ENCODE measurements at places on chromosomes 2 and 18.

- DNase-seq = no peak
Measured at GRCh38 chr2:18626958-18627650, 37.7 kb upstream of the NT5C1B start.

DNA sequence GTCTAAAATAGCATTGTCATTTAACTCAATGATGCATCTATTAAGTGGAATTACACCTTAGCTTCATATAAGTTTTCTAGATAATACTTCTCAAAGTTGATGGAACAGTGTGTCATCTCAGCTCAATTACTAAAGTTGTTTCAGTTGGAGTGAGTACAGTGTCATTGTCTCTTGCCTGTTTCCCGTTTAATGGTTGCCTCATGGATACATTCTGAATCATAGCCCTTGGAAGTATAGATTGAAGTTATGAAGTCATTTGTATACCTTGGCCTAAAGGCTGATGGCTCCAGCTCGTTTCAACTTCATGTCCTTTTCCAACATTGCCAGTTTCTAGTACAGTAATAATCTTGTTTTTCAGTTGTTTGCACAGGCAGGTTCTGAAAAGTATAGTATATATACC is 130.5 kb upstream of the NOSTRIN start:
- DNase-seq = no peak

- no peak for DNase-seq
Measured at GRCh38 chr2:36356298-36356989, 866 bp downstream of the CRIM1 start.

DNA sequence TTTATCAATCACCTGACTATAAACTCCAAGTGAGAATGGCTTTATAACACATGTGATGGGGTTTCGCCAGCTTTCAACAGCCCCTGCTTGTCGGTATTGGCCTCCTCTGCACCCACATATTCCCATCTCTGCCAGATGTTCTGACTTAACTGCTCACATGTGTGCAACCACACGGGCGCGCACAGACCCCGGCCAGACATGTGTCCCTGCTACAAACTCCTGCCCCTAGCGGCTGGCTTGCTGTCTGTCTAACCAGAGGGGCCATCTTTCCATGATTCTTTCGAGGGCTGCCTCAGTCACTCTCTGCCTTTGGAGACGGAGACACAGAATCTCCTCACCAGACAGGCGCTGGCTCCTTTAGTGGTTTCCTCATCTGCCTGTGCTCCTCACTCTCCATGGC is 15.3 kb downstream of the STON1 start:
- no peak for DNase-seq

DNA sequence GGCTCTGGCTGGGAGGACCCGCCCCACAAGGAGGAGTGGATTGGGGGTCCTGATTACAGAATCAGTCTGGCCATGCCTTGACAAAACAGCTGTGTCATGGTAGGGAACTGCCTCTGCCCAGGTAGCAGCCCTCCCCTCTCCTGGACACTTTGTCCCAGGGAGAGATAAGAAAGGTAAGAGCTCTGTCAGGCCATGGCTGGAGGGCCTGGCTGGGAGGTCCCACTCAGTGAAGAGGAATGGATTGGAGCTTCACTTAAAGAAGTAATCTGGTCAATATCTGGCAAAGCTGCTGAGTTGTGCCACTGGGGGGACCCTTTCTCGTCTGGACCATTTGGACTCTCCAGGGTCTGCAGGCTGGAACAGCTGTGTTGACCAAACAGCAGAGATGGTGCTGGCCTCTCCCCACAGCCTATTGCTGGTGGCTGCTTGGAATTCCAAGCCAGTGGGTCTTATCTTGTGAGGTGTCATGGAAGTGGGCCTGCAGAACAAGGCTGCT is 75.4 kb downstream of the EPC2 start:
- DNase-seq = no peak

GRCh38 chr18:79416022-79416676 is 20.4 kb downstream of the NFATC1 start:
- DNase-seq = no peak

DNA sequence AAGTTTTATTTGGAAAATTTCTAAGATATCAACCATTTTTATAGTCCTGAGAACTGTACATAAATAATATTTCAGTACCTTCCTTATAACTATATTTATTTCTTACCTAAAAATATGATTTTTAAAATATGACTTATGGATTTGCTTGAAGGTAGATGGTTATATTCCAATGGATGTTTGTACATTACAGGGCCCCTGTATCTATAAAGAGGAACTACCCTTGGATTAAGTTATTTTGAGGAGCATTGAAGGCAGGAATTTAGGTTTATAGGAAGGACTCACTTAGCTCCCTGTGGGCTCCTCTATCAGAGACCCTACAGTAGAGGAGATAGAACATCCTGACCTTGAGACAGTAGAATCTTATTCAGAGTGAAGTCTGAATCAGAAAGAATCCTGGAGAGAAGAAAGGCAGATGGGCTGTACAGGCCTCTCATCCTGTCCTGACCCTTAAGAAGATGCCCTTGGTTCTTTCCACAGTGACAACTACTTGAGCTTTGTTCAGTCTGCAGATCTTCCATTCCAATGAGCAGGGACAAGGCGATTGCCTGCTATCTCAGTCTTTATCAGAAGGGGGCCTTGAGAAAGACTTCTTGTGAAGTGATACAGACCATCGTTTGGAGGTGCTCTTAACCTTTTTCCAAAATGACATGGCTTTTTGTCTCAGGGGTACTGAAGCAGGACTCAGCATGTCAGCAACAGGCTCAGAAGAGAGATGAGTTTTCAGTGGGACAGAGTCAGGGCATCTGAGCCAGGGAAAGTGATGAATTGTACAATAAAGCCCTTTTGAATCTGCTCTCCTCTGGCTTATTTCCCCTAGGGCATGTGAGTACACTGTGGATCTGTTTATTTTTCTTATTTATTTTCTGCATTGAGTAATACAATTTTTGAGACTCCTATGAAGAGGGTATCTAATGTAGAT is 20.9 kb downstream of the OXER1 start:
- no peak for DNase-seq

DNA sequence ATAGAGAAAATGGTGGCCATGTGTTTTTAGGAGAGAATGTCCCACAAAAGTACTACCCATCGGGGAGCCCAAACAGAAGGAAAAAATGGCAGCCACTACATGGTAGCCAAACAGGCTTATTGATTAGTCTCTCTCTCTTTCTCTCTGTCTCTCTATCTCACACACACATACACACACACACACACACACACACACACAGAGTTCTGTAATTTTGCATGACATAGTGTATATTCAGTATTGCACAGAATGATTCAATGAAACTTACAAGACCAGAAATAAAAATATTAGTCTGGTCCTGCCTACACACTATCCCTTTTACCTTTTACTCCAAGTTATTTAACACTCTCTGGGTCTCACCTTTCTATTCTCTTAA is 124.8 kb upstream of the SLC39A10 start:
- no peak for DNase-seq

DNA sequence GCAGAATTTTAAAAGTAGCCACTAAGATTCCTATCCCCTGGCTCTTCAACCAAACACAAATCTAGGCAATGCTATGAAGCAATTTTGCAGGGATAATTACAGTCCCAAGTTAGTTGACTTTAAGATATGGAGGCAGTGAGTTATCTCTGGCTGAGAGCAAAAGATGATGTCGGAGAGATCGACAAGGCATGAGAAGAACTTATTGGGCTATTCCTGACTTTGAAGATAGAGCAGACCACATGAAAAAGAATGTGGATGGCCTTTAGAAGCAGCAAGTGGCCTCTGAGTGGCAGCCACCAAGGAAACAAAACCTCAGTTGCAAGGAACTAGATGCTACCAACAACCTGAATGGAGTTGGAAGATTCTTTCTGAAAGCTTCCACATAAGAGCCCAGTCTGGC is 58.2 kb upstream of the PPM1B start:
- no peak for DNase-seq

DNA sequence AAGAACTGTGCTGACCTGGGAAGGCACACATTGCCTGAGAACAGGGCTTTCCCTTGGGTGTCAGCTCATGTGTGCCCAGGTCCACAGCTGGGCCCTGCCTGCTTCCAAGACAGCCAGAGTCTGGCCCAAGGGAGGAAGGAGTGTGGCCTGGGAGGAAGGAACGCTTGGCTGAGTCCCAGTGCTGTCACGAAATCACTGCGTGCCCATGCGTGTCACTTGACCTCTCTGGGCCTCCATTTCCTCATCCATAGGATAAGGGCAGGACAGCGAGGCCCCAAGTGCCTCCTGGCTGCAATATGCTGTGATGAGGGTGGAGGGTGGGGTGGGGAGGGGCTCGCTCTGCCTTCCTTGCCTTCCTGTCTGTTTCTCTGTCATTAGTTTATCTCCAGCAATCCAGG is 642 bp upstream of the KCNK3 start:
- DNase-seq = no peak

GRCh38 chr2:112877423-112877822 is 33.5 kb upstream of the IL37 start:
- DNase-seq = no peak

DNA sequence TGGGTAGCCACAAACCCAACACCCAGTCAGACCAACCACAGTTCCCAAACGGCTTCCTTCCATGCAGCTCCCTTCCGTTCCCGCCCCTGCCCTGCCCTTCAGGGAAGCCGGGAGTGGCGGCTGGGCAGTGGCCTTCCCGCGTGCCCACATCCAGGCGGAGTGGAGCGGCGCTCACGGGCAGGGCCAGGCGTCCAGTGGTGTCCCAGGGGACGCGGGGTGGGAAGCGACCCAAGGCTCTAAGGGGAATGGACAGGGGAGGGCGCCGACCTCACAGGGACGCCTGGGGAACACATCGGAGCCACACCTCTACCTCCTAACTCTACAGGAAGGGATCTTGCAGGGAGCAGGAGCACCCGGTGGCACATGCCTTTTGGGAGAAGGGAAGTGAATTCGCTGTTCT is 225.9 kb upstream of the MGAT5 start:
- no peak for DNase-seq

GRCh38 chr18:68847219-68847837 is 49.4 kb downstream of the CCDC102B start:
- no peak for DNase-seq

DNA sequence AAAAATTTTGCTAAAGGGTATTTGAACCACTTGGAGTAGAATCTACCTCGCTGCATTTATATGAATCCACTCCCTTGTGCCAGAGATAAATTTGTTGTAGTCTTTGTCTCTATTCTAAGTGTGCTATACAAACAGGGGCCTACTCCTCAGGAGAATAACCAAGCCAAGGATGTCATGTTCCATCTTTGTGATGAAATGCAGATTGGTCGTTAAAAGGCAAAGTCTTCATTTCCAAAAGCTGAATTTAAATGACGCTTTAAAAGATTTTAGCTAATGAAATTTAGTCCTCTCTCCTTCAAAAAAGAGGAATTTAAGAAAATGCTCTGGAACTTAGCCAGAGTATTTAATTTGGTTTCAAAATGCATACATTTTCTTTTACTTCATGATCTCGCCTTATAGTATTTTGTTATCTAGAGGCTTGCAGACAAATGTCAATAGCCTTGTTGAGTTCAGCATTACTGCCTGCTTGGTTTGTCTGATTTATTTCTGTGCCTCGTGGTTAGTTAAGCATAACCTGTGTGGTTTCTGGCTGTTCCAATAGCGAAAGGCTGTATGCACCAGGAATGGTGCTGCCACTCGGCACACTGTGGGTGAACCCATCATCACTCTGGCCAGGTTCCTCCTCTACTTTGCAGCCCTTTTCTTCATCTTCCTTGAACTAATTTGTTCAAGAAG is 417.6 kb downstream of the ZNF521 start:
- DNase-seq = no peak

- no peak for DNase-seq
Measured at GRCh38 chr2:23624378-23624777, 239.4 kb downstream of the KLHL29 start.
